Testis (tissue), 5 donors: ENCODE measurements at places on chromosomes 4 and X.
A peak's percentile ranks its signal among the peaks of the same experiment; 100 is the strongest.

DNA sequence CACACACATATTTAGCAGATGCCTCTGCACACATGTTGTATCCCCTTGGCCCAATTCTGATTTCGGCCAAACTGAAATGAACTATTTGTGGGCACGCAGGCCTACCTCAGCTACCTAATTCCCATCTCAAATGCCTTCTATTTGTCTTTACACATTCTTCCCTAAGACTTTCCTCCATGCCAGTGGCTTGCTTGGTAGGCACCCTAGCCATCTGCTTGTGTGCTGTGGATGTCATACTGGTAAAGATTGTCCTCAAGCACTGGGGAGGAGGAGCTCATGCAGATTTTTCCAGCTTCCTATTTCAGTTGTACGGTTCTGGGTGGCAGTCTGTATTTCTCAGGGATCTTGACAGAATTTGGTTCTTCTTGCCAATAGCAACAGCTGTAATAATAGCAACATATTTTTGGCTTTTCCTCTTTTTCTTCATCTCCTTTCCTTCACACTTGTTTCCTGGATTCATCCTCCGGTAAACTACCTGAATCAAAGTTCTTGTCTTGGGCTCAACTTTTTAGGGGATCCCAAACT, 514.3 kb downstream of the ADGRL3 start:
- no peak for DNase-seq

GRCh38 chr4:90317785-90318184, 190.6 kb downstream of the CCSER1 start:
- DNase-seq: no peak

GRCh38 chr4:72569719-72570235, 756 bp upstream of the ADAMTS3 start:
- DNase-seq: no peak

GRCh38 chrX:131633285-131633917, 89.5 kb downstream of the OR13H1 start:
- peak; percentile 64 for DNase-seq

DNA sequence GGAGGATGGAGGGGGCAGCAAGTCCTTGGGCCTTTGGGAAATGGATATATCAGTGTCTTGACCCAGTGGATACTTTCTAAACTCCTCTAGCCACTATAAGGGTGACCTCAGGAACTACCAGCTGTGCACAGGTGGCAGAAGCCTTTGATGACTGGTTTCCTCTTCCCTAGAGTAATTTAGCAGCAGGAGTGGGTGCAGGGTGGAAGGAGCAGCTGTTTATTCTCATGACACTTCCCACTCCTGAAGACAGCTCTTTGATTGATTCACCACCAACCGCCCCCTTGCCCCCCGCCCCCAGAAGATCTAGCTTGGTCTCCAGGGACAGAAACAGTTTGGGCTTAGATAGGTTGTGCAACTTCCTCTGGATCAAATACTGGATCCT, 63.0 kb downstream of the GPC3 start:
- no peak for DNase-seq

DNA sequence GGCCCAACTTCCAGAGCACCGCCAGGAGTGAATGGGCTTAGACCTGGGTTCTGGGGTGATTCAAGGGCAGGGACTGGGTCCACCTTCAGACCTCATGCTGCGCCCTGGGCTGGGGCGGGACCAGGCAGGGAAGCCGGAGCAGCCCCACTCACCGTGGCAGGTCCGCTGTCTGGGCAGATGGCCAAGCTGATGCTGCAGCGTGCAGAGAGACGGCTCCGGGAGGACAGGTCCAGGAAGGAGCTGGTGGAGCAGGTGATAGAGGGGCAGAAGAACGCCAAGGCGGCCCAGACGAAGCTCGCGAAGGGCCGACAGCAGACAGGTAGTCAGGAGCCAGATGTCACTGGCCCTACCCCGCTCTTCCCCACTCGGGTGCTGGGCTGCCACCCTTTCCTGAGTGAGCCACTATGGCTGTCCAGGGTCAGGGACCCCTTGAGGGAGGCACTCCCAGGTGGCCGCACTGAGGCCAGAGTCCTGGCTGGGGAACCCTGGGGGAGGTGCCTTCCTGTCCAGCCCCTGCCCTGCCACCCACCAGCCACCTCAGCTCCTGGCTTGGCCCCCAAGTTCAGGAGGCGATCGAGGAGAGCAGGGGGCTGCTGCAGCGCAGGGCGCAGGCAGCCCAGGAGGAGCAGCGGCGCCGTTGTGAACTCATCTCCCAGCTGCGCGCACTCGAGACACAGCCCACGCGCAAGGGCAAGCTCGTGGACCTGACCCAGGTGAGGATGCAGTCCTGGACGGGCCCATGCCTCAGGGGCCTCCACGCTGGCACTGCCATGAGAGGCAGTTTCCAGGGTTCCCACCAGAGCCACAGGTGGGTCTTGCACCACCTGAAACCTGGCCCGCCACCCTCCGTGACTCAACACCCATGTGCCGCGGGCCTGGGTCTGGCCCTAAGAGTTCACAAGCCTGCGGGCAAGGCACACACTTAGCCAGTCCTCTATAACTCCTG, 10.1 kb upstream of the RNF4 start:
- DNase-seq: no peak

DNA sequence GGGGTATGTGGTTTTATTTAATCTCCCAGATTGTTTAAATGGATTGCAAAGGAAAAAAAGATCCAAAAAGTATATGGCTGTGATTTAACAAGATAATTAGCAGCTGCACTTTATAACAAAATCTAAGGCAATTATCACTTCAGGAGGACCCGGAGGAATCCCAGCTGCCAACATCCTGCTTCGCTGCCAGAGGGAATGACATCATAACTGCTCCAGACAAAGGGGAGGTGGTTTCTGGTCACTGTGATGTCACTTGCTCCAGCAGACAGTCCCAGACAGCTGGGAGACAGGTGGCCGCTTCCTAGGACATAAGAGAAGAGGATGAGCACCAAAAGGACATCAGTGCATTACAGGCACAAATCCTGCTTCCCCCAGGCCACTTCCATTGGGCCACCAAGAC, 371.0 kb downstream of the BCOR start:
- DNase-seq: no peak

- DNase-seq: no peak
These were observed 251.7 kb upstream of the GNPDA2 start for GRCh38 chr4:44978020-44978419.

DNA sequence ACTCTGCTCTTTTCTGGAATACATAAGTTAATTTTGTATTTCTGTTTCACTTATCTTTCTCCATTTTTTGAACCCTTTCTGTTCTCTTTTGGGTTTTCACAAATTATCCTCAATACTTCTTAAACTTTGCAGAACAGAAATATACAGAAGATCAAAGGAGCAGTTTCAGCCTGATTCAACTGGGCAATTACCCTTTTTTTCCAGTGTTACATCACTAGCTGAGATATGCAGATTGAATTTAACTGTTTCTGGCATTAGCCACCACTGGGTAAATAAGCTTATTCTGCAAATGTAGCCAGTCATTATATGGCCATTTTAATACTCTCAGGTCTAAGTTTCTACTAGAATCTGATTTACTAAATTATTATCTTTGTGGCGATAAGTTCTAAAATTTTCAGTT, 66.9 kb upstream of the GRID2 start:
- DNase-seq: no peak

DNA sequence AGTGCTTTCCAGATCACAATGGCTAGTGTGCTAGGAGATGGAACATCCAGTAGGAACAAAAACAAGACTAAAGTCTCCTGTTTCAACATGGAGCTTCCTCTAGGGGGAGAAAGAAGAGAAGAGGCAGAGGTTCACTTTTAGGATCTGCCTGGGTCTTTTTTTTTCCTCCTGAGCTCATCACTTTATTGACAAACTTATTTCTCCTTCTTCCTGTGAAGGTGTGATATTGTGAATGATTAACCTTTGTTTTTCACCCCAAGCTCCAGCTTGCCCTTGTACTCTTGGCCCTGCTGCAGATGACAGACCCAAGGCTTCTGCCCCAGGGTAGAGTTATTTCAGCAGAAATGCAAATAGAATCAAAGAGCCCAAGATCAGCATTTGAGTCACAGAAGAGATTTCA, 13.5 kb downstream of the PAGE4 start:
- DNase-seq: no peak

DNA sequence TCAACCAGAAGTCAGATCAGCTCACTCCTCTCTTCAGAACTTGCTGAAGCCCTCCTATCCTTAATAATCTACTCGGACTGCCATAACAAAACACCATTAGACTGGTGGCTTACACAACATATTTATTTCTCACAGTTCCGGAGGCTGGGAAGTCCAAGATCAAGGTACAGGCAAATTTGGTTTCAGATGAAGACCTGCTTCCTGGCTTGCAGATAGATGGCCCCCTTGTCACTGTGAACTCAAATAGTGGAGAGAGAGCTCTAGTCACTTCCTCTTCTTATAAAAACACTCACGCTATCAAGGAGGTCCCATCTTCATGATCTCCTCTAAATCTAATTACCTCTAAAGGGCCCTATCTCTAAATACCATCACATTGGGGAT, 125.1 kb downstream of the CAMK2D start:
- no peak for DNase-seq

DNA sequence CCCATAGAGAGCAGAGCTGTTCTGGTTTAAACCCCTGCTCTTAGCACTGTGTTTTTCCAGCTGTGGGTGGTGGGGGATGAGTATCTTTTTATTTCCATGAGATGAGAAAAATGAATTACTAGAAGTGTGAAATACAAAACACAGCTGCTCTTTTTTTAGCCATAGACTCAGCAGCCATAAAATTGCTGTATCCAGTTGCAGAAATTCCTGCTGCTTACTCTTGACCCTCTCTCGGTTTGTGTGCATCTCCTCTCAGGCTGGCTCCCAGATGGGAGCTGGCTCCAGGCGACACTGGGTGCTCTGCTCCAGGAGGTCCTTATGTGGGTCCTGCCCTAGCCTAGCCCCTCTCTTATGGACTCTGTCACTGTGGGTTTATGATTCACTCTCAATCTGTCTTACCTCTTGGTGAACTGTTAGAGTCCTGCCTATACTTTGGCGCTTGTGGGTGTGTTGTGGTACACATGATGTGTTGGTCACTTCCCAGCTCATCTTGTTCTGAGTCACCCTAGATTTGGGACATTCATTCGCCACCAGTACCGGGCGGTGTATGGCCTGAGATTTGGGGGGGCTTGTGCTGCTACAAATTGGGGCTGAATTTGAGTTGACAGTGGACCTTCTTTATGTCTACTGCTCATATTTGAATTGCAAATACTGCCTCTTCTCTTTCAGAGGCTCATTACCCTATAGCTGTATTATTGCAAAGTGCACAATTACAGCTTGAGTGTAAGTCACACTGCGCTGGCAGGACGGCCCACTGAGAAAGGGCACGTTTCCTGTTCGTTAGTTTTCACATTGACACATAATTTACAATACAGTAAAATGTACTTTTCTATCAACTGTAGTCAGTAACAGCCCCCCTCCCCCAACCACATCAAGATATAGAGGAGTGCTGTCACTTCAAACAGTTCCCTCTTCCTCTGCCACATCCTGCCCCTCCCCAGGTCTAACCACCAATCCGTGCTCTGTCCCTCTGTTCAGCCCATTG, 46.9 kb upstream of the MSANTD1 start:
- peak; percentile 17 for DNase-seq

DNA sequence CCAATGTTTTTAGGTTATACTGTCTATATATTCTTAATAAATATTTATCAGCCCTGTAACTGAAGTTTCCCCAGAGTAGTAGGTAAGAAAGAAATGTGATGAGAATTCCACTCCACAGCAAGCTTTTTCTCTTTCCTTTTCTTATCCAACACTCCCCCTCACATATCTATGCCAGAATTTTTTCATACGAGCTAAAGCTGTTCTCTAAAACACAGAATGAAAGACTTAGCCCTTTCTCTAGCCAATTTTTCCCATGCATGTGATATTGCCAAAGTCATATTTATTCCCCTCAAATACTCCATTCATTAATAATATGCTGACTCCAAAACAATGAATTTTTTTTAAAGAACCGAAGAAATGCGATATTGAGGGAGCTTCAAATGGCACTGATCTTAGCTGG, 32.3 kb downstream of the VEGFC start:
- DNase-seq: no peak

GRCh38 chr4:186757696-186758355, 34.2 kb upstream of the FAT1 start:
- no peak for DNase-seq

- no peak for DNase-seq
These were observed 1957.1 kb upstream of the ADGRL3 start for GRCh38 chr4:59243038-59243437.

- DNase-seq: no peak
These were observed 14.2 kb downstream of the LRP2BP start for GRCh38 chr4:185381288-185382196.

DNA sequence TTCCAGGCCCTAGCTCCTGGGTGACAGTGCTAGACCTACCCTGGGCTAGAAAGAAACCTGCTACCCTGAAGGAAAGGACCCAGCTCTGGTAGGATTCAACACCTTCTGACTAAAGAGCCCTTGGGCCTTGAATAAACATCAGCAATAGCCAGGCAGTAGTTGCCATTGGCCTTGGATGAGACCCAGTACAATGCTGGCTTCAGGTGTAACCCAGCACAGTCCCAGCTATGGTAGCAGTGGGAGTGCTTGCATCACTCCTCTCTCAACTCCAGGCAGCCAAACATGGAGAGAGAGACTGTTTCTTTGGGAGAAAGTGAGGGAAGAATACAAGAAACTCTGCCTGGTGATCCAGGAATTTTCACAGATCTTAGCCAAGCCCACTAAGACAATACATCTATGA, 73.5 kb upstream of the CXorf66 start:
- no peak for DNase-seq

GRCh38 chr4:130029442-130029841, 933.5 kb downstream of the C4orf33 start:
- no peak for DNase-seq

DNA sequence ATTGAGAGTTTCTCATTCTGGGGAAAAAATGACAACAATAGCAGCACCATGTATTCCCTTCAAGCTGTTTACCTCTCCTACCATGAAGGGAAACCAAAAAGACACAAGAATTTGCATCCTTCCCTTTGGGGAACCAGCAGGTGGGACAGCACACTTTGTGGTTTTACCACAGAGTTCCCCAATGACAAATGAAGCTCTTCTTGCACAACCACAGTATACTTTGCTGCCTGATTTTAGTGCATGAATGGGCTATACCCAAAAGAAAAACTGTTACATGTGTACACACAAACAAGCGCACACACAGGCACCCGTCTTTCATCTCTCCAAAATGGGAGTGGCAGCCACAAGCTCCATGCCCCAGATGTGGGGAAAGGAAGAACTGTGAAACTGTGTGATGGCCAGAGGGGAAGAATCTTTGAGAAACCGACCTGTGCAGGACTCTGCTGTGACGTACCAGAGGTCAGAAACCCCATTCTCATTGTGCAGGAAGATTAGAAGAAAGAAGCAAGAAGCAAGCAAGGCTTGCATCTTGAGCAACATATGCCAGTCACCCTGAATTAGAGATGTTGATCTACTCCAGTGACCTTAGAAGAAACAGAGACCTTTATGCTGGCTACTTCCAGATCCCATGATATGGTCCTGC, 2.7 kb upstream of the MAML3 start:
- no peak for DNase-seq

- peak; percentile 46 for DNase-seq
These were observed 556 bp downstream of the ATP5ME start for GRCh38 chr4:673349-674091.

GRCh38 chr4:27176400-27176799, 315.8 kb downstream of the STIM2 start:
- peak; percentile 26 for DNase-seq
